Panc1 (cell line): ENCODE measurements at places on chromosomes 13 and 19. TPM values are rescaled to one million over a fixed set of nuclear protein-coding genes. Genes with fewer than 3 reads are reported as not detected.

GRCh38 chr13:28047757-28048388 is 52.5 kb downstream of the FLT3 start:
- no peak for DNase-seq

- DNase-seq: no peak
Measured at GRCh38 chr13:26713341-26713740, 47.2 kb downstream of the GPR12 start.

GRCh38 chr19:45577111-45577905 is 7.3 kb downstream of the OPA3 start:
- no peak for DNase-seq

Gene NFILZ
- total RNA-seq: not detected

DNA sequence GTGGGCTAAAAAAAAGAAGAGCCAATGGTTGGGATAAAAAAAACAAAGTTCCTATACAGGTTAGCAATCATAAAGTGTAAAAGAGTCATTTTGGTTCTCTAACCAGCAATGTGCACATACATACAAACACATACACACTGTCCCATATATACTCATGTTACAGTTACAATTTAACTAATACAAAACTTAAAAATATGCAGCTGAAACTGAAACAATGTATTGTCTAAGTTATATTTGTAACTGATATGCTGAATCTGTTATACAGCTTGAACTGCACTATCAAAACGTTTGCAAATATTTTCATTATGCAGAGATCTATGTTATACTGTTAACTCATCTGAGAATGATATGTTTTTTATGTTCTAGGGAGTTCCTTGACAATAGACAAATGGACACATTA is 173.7 kb downstream of the KLF12 start:
- DNase-seq: no peak

DNA sequence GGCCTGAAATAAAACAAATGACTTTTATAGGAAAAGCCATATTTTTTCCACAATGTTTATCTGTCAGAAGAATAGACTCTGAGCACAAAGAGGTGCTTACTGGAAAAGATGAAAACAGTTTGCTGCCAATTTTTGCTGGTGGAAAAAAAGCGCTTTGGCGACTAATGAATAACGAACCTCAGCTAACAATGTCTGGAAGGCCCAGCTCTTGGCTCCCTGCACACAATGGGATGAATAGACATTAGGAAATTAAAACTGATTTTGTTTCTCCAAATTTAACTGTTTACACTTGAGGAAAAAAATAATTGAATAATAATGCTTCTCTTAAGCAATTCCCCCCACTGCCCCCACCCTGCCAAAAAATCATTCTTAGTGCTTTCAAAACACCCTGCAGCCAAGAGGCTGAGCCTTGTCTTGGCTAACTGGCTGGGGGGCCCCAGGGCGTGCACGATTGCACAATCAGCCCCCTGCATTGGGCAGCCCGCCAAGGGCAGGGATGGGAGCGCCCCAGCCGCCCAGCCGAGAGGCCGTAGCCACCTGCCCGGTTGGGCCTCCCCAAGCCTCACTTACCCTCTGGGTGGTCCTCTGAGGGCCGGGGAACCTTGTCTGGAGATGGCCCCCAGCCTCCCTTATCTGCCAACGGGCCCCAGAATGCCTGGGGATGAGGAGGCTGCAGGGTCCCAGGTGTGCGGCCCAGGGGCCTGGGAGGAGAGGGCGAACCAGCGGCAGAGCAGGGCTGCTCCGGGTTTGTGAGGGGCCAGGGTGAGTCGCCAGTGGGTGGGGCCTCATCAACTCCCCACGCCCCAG is 16.8 kb downstream of the CEBPG start:
- DNase-seq: no peak

Gene WDR88
- 0.31 TPM for total RNA-seq

DNA sequence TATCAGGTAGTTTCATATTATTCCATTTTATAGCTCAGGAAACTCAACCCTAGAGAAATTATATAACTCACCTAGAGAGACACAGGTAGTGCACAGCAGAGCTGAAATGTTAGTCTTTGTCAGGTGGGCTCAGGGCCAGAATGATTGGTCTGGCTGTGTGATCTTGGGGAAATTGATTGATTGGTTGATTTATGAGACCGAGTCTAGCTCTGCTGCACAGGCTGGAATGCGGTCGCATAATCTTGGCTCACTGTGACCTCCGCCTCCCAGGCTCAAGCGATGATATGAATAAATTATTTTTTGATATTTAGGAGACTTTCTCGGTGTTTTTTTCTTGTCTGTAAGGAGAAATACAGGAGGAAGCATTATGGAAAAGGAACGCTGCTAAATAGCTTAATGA is 239.9 kb upstream of the SLC10A2 start:
- no peak for DNase-seq

- no peak for DNase-seq
Measured at GRCh38 chr19:10892256-10892655, 20.9 kb downstream of the CARM1 start.

- no peak for DNase-seq
Measured at GRCh38 chr19:39446365-39447084, 1.1 kb downstream of the SUPT5H start.

- no peak for DNase-seq
Measured at GRCh38 chr13:84570831-84571230, 688.6 kb upstream of the SLITRK1 start.

- DNase-seq: no peak
Measured at GRCh38 chr13:93814658-93815057, 588.1 kb downstream of the GPC6 start.

DNA sequence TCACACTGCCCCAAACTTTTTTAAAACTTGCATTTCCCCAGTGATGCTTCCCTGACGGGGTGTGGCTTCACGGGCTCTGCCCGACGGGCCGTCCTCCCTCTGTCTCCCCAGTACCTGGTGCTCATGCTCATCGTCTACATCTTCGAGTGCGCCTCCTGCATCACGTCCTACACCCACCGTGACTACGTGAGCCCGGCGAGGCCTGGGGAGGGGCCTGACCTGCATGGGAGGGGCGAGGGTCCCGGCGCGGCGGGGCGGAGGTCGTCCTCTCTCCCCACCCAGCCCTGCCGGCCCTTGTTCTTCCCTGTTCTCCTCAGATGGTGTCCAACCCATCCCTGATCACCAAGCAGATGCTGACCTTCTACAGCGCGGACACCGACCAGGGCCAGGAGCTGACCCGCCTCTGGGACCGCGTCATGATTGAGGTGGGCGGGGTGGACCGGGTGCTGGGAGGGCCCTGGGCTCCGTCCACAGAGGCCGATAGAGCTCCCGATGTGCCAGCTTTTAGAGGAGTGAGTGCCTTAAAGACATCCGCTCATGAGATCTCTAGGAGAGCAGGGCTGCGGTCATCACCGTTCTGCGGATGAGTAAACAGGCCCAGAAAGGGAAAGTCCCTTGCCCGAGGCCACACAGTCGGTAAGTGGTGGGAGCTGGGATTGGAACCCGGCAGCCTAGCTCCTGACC is 6.9 kb downstream of the UPK1A start:
- DNase-seq: peak; percentile 20

Gene CCDC169
- 2.3 TPM for total RNA-seq

GRCh38 chr13:38566519-38566918 is 120.4 kb upstream of the FREM2 start:
- DNase-seq: no peak

GRCh38 chr13:114162533-114162922 is 16.5 kb upstream of the CFAP97D2 start:
- no peak for DNase-seq

DNA sequence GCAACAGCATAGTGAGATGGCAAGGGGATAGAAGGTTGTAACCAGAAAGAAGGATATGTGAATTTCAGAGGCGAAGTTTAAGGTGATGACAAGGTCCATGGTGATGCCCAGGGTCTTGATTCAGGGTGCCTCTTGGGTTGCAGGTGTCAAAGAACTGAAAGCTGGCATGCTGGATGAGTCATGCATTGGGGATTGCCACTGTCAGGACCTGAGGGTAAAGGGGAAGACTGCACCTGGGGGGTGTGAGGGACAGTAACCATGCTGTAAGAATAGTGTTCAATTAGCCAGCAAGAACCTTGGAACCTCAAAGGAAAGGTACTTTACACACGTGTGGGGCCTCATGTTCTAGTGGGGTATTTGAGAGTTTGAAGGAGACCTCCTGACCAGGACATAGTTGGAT is 279.6 kb downstream of the SLC7A1 start:
- DNase-seq: no peak

Gene CBY2
- total RNA-seq: not detected

DNA sequence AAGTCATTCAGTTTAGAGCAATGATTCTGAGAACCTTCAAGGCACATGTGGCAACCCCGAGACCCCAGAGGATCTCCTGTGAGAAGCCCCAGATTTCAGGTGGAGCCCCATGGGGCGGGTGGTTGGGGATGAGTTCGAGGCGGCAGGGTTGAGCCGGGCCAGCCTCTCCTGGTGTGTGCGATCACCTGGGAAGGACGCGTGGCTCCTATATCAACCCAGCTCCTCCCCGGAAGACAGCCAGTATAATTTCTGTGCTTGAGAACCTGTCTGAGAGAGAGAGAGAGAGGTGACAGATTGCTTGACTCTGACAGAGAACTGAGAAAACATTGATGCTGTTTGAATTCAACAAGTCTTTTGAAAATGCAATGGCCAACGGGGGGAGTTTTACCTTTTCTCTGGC is 89.0 kb downstream of the TEX29 start:
- no peak for DNase-seq

DNA sequence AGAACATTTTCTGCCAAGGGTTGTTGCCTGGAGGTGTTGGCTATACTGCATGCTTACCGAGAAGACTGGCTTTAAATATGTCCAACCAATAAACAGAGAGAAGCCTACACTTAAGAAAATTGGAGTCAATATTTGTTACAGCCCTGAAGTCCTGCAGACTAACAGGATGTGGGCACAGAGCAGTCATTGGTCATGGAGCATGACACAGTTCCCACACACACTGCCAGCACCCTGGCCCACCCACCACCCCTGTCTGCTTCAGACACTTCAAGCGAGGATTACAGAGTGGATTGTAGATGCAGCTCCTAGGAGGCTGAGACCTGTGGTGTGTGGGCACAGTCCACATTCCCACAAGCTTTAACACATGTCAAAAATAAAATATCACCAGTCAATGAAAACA is 21.0 kb upstream of the SERP2 start:
- no peak for DNase-seq

Gene ZNF575
- total RNA-seq: 1.9 TPM

- DNase-seq: no peak
Measured at GRCh38 chr13:100197591-100198365, 108.9 kb downstream of the PCCA start.
